Stimulated activated CD8-positive, alpha-beta memory T cell treated with anti-CD3 and anti-CD28 coated beads, Interleukin-15, amount 100 ng/mL, for 48 hours (primary cell): ENCODE measurements at places on chromosomes 6 and 20.

- no peak for DNase-seq
These were observed 60.2 kb downstream of the CTCFL start for GRCh38 chr20:57464642-57465211.

DNA sequence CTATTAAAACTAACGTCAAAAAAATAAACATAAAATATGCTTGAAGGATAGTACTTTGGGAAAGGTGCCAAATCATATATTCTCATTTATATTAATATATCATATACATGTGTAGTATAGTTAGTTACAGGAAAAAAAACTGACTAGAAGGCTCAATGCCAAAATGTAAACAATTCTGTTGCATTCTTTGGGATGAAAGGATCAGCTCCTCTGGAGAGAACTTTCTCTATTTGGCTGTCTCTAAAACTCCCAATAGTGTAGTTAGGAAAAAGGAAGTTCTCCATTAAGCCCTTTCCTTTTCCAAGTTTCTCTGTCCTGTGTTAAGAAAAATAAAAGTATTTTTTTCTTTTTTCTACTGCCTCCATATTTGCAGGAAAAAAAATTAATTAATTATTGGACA is 86.5 kb upstream of the BTN3A2 start:
- DNase-seq, result no peak

- DNase-seq, result no peak
These were observed 164.1 kb upstream of the ECI2 start for GRCh38 chr6:4299476-4299875.

DNA sequence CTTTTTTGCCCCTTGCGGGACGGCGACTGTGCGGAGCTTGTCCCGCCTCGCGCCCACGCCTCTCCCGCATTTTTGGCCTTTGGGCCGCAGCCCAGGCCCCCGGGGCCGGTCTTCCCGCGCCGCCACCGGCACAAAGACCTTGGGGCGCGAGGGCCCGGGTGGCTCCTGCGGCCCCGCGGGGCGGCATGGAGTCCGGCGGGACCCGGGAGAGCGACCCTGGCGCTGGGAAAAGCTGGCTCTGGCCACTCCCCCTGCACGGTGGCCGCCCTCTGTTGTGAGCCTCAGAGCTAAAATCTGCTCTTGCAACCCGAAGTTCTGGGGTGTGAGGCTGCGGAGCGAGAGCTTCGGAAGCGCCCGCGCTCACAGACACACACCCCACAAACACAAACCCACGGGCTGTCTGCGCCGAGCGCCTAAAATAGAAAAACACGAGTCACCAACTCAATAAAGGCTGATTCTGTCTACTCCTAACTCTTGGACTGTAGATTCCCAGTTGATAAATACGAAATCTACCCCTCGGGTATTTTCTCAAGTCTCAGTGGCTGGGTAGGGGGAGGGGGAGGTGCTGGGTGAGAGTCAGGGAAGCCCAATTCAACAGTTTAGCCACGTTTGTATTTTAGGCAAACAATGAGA is 496 bp upstream of the BEND3 start:
- DNase-seq, result no peak

- no peak for DNase-seq
These were observed 187.0 kb downstream of the DTNBP1 start for GRCh38 chr6:15475872-15476271.

DNA sequence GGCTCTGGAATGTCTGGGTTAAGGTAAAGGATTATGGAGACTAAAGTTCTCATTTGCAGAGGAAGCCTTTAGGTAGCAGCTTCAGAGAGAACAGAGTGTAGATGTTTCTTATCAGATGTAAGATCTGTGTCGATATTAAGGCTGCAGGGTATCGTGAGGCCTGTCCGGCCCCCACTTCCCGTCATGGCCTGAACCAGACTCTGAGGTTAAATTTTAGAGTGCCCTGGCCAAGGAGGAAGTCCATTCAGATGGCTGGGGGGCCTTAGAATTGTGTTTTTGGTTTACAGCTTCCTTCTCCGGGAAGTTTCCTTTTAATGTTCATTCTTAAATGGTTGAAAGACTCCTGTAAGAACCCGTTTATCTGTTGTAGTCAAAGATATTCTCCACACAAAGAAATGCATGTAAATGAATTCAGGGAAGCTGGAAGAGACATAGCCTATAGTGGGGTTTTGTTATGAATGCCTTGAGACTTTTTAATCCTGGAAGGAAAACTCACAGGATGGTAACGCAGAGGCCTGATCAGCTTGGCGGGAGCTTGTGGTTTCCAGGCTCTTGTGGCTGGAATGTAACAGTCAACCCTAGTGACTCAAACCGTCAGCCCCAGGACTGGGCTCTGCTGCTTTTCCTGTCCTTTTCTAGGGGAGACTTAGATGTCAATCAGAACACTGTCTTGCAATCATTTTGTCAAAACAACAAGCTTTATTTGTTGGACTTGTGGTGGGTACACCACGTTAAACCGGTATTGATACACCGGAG is 34.7 kb downstream of the KIF25 start:
- no peak for DNase-seq

GRCh38 chr20:58883241-58883691 is 30.8 kb downstream of the GNAS start:
- no peak for DNase-seq

DNA sequence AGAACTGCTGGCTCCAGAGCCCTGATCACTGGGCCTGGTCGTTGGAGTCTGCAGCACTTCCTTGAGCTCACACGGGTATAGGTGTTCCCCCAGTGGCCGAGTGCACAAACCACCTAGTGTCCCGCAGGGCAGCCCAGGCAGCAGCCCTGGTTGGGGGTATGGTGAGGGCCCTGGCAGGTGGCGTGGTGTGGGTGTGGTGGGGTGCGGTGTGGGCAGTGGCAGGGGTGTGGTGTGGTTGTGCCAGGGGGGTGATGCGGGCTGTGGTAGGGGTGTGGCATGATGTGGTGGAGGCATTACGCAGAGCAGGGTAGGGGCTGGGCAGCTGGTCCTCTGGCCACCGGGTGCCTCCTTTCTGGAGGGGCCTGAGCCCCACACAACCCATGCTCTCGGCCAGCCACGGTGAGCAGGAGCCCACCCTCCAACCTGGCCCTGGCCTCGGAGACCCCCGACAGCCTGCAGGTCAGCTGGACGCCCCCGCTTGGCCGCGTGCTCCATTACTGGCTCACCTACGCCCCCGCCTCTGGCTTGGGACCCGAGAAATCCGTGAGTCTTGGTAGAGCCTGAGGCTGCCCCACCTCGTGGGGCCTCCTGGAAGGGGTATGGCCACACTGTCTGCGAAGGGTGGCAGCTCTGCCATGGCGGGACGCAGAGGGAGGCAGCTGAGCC is 20.5 kb downstream of the COL20A1 start:
- no peak for DNase-seq

- no peak for DNase-seq
These were observed 403.9 kb upstream of the JARID2 start for GRCh38 chr6:14841901-14842421.

- no peak for DNase-seq
These were observed 244.3 kb downstream of the PTPRT start for GRCh38 chr20:42945234-42945994.

- DNase-seq, result no peak
These were observed 19.2 kb downstream of the PRND start for GRCh38 chr20:4740774-4741431.

GRCh38 chr6:94144807-94145206 is 725.4 kb upstream of the EPHA7 start:
- DNase-seq, result no peak

DNA sequence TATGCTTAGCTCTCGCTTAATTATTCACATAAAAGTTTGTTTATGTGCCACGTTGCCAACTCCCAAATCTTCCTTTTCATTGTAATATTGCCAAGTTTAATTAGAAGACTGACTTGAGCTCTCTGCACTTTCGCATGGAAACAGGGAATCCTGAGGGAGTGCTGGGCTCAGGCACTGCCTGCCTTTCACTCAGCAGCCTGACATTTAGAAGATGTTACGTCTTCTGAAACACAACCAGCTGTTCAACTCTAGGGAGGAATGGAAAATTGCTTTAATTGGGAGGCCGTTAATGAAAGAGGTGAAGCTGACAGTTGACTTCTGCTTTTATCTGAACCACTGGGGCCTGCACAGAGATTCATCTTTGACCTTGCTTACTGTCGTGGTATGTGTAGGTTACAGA is 77.4 kb upstream of the MTHFD1L start:
- DNase-seq, result no peak

DNA sequence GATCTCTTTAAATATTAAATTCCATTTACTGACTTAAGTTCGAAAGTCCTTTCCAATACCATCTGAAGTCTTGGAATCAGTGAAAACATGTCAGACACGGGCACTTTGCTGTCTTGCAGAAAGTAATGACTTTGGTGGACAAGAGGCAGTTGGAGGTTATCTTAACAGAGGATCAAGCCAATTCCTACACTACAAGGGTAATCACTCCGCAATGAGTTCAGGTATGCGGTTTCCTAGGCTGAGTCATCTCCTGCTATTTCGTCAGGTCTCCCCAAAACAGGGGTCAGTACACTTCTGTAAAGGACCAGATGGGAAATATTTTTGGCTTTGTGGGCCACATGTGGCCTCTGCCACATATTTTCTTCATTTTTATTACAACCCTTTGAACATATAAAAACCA is 656.6 kb downstream of the KIF16B start:
- DNase-seq, result no peak

- no peak for DNase-seq
These were observed 592.0 kb upstream of the ADGRB3 start for GRCh38 chr6:68043122-68043398.

DNA sequence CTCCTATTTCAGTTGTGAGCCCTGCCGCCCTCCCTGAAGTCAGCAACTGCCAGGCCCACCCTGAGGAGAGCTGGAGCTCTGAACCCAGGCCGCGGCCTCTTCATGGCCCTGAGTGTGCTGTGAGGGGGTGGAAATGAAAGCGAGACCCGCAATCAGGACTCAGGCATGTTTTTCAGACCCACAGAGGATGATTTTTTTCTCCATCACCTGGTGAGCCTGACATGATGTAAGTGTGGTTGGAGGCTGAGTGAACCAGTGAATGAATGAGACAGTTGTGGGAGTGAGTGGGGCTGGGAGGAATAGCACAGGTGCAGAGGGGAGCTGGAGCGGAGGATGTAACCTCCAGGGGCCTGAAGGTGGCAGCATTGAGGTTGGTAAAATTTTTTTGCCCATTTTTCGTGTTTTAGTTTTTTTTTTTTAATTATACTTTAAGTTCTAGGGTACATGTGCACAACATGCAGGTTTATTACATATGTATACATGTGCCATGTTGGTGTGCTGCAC is 18.3 kb downstream of the RAET1L start:
- peak; percentile 57 for DNase-seq

DNA sequence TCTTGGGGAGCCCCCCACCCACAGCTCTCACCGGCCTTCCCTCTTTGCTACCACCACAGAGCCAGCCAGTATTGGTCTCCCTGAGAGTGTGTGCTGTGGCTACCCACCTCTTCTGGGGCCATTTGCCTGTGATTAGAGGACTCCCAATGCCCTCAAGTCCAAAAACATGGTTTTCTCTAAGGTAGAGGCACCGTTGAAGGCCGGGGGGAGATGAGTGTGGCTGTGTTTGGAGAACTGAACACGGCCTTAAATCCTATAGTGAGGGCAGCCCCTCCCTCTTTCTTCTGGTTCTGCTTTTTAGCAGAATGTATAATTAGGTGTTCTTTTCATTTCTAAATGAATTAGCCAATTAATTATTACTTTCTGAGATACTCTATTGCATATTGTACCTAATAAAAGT is 2.5 kb downstream of the CCR6 start:
- DNase-seq, result no peak

DNA sequence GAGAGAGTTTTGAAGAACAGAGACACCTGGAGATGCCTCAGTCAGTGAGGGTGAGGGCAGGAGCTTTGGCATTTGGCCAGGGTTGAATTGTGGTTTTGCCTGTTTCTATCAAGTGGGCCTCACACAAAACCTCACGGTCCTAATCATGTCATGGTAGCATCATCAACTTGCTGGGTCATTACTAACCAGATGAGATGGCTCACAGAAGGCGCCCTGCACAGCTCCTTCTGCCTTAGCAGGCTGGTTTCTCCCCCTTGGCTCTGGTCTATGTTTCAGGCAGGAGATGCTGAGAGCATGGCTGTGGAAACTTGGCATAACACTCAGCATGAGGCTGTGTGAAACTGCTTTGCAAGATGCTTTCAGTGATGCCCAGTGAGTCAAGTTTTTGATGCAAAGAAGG is 99.3 kb downstream of the LRRC1 start:
- DNase-seq, result peak; percentile 44

- DNase-seq, result no peak
These were observed 161.2 kb downstream of the SYNDIG1 start for GRCh38 chr20:24630486-24631172.

DNA sequence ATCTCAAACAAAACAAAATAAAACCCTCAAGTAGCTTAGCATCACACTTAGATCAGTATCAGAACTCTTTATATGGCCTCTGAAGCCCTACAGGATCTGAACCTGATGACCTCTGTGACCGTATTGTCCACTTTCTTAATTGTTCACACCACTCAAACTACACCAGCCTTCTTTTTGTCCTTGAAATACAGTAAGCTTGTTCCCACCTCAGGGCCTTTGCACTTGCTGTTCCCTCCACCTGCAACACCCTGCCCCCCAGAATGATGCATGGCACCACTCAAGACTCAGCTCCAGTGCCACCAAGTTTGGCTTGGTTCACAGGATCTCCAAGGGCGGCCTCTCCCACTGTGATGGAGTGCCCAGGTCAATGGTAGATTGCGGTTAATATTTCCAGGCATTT is 25.7 kb downstream of the CPNE5 start:
- no peak for DNase-seq

- DNase-seq, result no peak
These were observed 115.9 kb upstream of the NAA20 start for GRCh38 chr20:19901226-19901625.

DNA sequence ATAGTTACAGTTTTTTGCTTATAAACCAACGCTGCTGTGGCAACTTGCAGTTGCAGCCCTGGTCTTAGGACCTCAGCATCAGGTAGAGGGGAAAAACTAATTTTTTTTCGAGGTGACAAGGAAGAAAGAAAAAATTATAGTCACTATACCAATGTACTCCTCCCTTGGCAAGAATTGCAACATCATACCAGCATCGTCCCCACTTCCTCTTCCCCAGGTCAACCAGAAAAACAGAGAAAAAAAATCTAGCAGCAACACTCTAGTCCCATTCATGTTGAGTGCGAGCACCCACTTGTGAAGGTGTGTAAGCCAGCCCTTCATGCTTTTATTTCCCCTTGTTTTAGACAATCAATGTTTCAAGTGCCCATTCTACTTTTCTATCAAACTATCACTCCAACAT is 13.1 kb upstream of the DCBLD1 start:
- DNase-seq, result no peak

DNA sequence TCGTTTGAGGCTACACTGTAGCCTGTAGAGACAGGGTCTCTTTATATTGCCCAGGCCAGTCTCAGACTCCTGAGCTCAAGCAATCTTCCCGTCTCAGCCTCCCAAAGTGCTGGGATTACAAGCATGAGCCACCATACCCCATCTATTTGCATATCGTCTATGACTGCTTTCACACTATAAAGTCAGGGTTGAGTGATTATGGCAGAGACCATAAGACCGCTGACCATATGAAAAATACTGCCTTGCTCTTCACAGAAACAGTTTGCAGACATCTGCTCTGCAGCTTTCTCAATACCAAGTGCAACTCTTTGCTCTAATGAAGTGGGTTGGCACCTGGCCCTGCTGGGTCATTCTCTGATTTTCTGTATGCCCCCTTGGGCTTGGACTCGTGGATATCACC is 79.5 kb upstream of the PAK5 start:
- no peak for DNase-seq
